Activated T-cell treated with anti-CD3 and anti-CD28 coated beads, Interleukin-2, amount 50 U/mL, for 24 hours (primary cell): ENCODE measurements at places on chromosomes 4 and X.

DNA sequence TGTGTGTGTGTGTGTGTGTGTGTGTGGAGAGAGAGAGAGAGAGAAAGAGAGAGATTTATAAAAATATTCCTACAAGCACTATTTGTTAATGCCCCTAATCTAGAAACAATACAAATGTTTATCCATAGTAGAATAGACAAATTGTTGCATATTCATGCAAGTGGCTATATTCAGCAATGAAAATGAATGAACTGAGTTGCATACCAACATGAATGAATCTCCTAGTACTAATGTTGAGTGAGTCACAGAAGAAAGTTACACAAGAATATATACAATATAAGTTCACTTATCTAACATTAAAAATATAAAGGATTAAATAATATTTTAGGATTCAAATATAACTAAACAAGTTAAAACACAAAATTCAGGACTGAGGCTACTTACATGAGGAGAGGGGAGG, 456.8 kb upstream of the AMOT start:
- no peaks in the 10 kb centered on the region for H3K36me3 ChIP-seq
- H3K4me1 ChIP-seq, result no peaks in the 10 kb centered on the region
- DNase-seq, result no peak
- H3K27me3 ChIP-seq, result peaks cover 5% of the 10 kb centered on the region
- no peak overlapping the region for H3K27ac ChIP-seq

DNA sequence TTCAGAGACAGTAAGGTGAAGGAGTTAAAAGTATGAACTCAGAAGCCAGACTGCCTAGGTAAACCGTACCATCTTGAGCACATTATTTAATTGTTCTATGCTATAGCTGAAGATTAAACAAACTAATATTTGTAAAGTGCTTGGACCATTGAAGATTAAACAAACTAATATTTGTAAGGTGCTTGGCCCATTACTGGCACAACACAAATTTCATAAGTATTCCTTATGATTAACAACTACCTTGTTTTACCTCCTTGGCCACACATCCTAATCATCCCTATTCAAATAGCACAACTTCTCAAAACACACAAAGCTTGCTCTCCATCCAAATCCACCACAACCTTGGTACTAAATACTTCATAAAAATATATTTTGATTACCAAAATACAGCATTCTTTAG, 137.0 kb downstream of the PPP3CA start:
- no peaks in the 10 kb centered on the region for H3K36me3 ChIP-seq
- no peak overlapping the region for H3K27ac ChIP-seq
- H3K4me3 ChIP-seq, result no peak overlapping the region
- H3K27me3 ChIP-seq, result no peaks in the 10 kb centered on the region

DNA sequence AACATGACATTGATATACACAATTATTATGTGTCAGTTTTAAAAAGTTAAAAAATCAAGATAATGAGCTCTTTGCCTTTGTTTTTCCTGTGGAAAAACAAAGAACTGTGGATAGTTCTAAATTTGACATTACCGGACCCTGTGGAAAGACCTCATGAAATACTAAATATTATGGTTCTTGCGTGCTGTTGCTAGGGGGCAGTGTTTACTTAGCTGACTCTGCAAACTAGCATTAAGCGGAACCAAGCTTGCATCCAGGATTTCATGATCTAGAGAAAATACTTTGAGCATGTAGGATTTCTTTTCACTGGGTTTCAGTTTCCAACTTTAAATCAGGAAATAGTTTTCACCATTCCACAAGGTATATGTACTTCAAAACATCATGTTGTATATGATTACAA, 33.6 kb downstream of the CLCN4 start:
- peaks cover 3% of the 10 kb centered on the region for H3K4me1 ChIP-seq
- peaks cover 37% of the 10 kb centered on the region for H3K27me3 ChIP-seq
- no peak for DNase-seq
- no peaks in the 10 kb centered on the region for H3K36me3 ChIP-seq

DNA sequence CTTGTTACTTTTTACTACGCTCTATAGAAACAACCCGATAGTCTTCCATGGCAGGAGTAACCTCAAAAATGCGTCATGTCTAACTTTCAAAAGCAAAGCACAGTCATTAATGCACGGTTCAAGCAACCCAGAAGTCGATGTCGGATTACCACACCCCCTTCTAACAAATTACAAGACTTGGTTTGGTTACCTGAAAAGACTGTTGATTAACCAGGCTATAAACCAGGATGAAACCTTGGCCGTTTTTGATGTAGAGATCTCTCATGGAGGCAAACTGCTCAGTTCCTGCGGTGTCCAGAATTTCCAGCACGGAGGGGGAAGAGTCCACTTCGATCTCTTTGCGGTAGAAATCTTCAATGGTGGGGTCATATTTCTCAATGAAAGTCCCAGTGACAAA, 2.4 kb downstream of the RAP2C start:
- H3K4me1 ChIP-seq, result peaks cover 41% of the 10 kb centered on the region
- peak overlapping the region; percentile 88 for H3K4me3 ChIP-seq
- no peak for DNase-seq
- peaks cover 32% of the 10 kb centered on the region for H3K36me3 ChIP-seq
- H3K27me3 ChIP-seq, result peaks cover 31% of the 10 kb centered on the region
- H3K27ac ChIP-seq, result peak overlapping the region; percentile 98

DNA sequence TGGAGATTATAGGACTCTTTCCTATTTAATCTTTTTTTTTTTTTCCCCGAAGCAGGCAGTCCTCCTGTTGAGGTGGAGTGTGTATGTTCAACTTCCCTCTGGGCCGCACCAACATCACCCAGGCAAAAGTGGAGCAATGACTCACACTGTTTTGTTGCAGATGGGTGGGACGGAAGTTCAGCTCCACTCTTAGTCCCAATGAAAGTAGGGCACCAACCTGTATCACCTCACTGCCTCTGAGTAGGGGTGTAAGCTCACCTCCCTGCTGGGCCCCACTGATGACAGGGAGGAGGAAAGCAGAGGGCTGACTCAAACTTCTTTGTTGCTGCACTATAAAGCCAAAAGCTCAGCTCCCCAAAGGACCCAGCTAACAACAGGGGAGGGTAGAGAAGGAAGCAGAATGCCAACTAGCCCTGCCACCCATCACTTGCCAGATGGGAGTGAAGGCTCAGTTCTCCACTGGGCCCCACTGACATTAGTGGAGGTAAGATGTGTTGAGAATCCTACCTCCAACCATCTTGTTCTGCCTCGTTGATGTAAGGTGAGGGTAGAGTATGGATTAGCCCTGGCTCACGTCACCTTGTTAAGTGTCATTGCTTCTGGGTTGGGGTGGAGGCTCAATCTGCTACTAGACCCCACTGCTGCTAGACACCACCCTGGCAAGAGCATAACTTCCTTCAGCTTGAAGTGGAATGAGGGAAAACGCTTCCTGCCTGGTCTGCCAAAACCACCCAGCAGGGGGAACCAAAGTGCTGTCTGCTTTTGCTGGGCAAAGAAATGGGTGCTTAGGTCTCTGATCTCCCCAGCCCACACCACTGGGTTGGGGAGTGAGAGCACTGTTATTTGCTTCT, 14.1 kb downstream of the RPS6KA3 start:
- H3K4me3 ChIP-seq, result no peak overlapping the region
- H3K4me1 ChIP-seq, result peaks cover 54% of the 10 kb centered on the region
- peaks cover 16% of the 10 kb centered on the region for H3K27me3 ChIP-seq
- peak overlapping the region; percentile 79 for H3K27ac ChIP-seq

DNA sequence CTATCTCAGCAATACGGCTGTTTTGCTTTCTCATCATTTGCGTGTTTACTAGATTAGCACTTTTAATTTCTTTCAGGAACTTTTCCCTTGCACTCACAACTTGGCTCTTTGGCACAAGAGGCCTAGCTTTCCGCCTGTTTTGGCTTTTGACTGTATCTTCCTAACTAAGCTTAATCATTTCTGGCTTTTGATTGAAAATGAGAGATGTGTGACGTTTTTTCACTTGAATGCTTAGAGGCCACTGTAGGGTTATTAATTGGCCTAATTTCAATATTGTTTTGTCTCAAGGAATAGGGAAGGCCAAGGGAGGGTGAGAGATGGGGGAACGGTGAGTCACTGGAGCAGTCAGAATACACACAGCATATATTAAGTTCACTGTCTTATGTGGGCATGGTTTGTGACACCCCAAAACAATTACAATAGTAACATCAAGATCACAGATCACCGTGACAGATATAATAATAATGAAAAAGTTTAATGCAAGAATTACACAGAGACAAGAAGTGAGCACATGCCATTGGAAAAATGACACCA, 27.3 kb downstream of the MND1 start:
- H3K4me3 ChIP-seq, result no peak overlapping the region
- H3K27me3 ChIP-seq, result no peaks in the 10 kb centered on the region
- no peak for DNase-seq
- H3K4me1 ChIP-seq, result peaks cover 20% of the 10 kb centered on the region
- peaks cover 68% of the 10 kb centered on the region for H3K36me3 ChIP-seq

DNA sequence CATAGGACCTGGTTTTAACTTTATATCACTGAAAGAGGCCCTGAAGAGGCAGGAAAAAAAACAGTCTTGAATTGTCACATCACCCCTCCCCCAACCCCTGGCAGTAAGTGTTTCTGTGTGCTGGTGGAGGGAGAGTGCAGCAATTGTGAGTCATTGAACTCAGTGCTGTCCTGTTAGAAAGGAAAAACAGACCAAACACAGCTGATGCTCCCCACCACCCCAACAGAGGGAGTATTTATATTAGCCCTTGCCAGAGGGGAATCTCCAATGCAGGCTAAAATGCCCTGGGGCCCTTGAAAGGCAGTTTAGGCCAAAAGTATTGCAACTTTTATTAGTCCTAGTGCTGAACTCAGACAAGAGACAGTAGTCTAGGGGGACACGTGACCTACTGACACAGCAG, 197.8 kb upstream of the AGTR2 start:
- H3K27ac ChIP-seq, result no peak overlapping the region
- H3K27me3 ChIP-seq, result peaks cover 31% of the 10 kb centered on the region
- H3K4me3 ChIP-seq, result no peak overlapping the region
- DNase-seq, result no peak

DNA sequence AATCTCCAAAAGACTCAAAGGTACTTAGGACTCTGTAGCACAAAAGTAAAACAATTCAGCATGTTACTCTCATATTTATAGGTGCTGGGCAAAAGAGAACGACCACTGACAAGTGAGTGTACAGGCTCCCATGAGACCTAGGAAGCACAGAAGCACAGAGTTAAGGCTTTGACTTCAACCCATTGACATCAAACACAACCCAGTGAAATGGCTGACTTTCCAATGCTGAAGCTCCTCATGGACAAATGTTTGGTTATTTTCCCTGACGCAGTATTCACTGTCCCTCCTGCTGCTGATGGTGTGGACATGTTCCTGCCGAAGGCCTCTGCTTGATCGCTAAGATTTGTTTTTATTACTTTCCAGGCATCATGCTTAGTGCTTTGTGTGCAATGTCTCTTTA, 148.7 kb downstream of the TSPAN5 start:
- no peak overlapping the region for H3K4me3 ChIP-seq
- H3K27ac ChIP-seq, result peak overlapping the region; percentile 12
- peaks cover 31% of the 10 kb centered on the region for H3K36me3 ChIP-seq
- DNase-seq, result no peak

- H3K27ac ChIP-seq, result no peak overlapping the region
- H3K4me3 ChIP-seq, result no peak overlapping the region
- peaks cover 24% of the 10 kb centered on the region for H3K27me3 ChIP-seq
- no peaks in the 10 kb centered on the region for H3K36me3 ChIP-seq
- DNase-seq, result no peak
- H3K4me1 ChIP-seq, result no peaks in the 10 kb centered on the region
Observed at GRCh38 chr4:128596853-128597252, 212.6 kb upstream of the JADE1 start.

DNA sequence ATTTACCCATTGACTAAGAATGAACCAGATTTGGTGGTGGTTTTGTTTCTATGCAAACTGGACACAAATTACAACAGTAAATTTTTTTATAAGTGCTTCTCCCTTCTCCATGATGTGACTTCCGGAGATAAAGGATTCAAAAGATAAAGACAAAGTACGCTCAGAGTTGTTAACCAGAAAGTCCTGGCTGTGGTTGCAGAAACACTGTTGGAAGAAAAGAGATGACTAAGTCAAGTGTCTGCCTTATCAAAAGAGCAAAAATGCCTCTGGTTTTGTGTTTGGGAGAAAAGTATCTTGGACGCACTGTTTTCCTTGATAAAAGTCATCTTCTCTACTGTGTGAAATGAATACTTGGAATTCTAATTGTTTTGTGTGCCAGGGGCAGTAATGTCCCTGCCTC, 213.4 kb downstream of the GC start:
- H3K36me3 ChIP-seq, result no peaks in the 10 kb centered on the region
- no peaks in the 10 kb centered on the region for H3K4me1 ChIP-seq
- DNase-seq, result no peak
- H3K27me3 ChIP-seq, result peaks cover 3% of the 10 kb centered on the region
- no peak overlapping the region for H3K4me3 ChIP-seq

GRCh38 chr4:185100423-185100822, 42.6 kb upstream of the SLC25A4 start:
- no peaks in the 10 kb centered on the region for H3K4me1 ChIP-seq
- DNase-seq, result no peak
- no peak overlapping the region for H3K27ac ChIP-seq
- no peak overlapping the region for H3K4me3 ChIP-seq
- no peaks in the 10 kb centered on the region for H3K36me3 ChIP-seq
- peaks cover 26% of the 10 kb centered on the region for H3K27me3 ChIP-seq

DNA sequence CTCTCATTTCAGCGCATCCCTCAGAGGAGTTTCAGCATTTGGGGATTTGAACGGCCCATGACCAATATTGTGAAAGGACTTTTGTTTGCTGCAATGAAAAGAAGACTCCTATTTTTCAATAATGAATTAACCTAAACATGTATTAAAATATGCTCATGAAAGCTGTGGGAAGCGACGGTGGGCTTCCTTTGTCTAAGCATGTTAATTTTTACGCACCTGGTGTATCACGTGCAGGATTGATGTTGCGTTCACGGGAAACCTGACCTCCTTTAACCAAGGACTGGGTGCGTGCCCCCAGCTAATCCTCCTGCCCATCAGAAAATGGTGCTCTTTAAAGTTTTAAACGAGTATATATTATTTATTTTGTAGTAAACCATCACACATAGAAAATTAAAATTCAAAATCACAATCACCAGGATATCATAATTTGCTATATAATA, 590 bp upstream of the CCDC110 start:
- no peaks in the 10 kb centered on the region for H3K36me3 ChIP-seq
- no peak for DNase-seq
- H3K27me3 ChIP-seq, result peaks cover 17% of the 10 kb centered on the region
- H3K4me1 ChIP-seq, result peaks cover 8% of the 10 kb centered on the region
- peak overlapping the region; percentile 71 for H3K27ac ChIP-seq

DNA sequence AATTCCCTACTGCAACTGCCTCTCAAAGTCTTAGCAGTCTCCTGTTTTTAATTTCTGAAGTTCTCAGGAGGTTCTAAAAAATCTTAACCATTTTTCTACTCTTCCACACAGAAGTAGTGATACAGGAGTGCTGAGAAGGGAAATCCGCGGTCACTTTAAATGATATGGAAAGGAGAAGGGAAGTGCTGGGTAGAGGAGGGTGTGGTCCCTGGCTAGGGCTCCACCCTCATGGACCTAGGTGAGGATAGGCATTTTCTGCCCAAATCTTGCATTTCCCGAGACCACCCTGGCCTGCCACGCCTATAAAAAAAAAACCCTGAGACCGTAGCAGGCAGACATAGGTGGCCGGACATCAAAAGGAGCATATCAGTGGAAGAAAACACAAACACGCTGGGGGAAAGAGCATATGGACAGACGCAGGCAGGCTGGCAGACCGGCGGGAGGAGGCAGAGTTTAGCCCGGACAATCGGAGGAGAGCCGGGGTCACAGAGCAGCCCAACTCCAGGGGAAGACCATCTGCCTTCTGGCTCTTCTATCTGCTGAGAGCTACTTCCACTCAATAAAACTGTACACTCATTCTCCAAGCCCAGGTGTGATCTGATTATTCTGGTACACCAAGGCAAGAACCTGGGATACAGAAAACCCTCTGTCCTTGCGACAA, 85.7 kb downstream of the POU3F4 start:
- no peak overlapping the region for H3K27ac ChIP-seq
- H3K4me3 ChIP-seq, result no peak overlapping the region
- H3K27me3 ChIP-seq, result peaks cover 27% of the 10 kb centered on the region
- H3K36me3 ChIP-seq, result no peaks in the 10 kb centered on the region
